Bladder microvascular endothelial cell (primary cell): ENCODE measurements at places on chromosomes 13 and 19. TPM values are rescaled to one million over a fixed set of nuclear protein-coding genes. Genes with fewer than 3 reads are reported as not detected.

The HSH2D gene
- total RNA-seq = not detected in 2 replicates

The BRME1 gene
- 0.63 and 0.97 TPM in 2 replicates for total RNA-seq

The OR7C1 gene
- total RNA-seq = not detected in 2 replicates

The IZUMO4 gene
- 0.76 and 0.81 TPM in 2 replicates for total RNA-seq

The IGSF23 gene
- total RNA-seq = 0.38 TPM in 1 of 2 replicates, not detected in the other
